ENCODE measurements at places on chromosomes 13 and 19. TPM values are rescaled to one million over a fixed set of nuclear protein-coding genes. Genes with fewer than 3 reads are reported as not detected.

Gene GJB6
- polyA plus RNA-seq, result 0.32 TPM

GRCh38 chr13:112545856-112546255 is 42.1 kb downstream of the TUBGCP3 start:
- DNase-seq, result no peak

DNA sequence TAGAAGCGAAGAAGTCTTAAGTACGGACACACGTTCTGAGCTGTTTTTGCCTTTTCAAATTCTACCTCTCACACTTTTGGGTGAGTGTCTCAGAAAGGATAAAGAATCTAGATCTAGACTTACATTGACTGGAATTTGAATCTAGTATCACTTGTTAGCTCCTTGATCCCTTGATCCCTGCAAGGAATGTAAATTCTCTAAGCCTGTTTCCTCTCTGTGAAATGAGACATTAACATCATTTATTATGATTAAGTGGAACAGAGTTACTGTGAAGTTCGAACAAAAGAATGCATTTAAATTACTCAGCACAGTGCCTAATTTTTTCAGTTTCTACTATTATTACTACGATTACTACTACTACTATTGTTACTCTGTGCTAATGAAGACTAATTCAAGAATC is 86.6 kb upstream of the POSTN start:
- DNase-seq, result no peak

DNA sequence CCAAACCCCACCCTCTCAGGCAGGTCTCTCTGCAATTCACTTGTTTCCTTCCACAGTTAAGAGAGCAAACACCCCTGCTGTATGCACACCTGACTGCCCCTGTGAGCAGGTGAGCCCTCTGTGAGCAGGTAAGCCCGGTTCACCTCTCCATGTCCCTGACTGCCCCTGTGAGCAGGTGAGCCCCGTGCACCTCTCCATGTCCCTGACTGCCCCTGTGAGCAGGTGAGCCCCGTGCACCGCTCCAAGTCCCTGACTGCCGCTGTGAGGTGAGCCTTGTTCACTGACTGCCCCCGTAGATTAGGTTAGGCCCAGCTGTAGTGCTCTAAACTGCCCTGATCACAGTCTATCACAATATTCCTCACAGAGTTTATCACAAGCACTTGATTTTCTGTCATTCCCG is 29.2 kb downstream of the TMTC4 start:
- DNase-seq, result no peak

Gene ATP1A3
- not detected for polyA plus RNA-seq

Gene GGACT
- polyA plus RNA-seq, result 3.6 TPM

DNA sequence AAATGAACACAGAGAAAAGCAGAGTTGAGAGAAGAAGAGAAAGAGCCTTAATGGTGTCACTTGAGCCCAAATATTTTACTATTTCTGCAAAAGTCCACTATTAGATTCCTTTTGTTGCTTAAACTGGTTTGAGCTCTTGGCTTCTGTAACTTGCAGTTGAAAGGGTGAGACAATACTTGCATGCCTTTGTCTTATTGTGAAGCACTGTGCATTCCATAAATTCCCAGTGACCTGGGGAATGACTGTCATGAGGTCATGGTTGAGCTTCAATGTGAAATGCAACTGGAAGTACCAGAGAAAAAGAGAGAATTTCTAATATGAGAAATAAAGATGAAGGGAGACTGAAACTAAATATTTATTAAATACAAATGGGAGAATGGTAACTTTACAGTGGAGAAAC is 310.9 kb downstream of the TDRD3 start:
- no peak for DNase-seq

- no peak for DNase-seq
These were observed 8.3 kb upstream of the TUBGCP3 start for GRCh38 chr13:112596235-112596634.

DNA sequence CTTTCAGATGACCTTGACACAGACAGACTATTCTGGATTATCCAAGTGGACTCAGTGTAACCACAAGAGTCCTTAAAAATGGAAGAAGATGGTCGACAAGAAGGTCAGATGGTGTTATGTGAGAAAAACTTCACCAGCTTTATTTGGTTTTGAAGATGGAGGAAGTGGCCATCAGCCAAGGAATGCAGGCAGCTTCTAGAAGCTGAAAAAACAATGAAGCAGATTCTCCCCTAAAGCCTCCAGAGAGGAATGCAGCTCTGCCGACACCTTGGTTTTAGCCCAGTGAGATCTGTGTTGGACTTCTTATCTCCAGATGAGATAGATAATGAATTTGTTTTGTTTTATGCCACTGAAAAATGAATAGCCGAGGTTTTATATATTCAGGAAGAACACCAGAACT is 501.5 kb downstream of the DCT start:
- no peak for DNase-seq

GRCh38 chr13:53941588-53942190 is 913.1 kb downstream of the OLFM4 start:
- no peak for DNase-seq

Gene IFNL1
- polyA plus RNA-seq, result not detected

- DNase-seq, result no peak
These were observed 19.2 kb upstream of the SEMA6B start for GRCh38 chr19:4578552-4579248.

- no peak for DNase-seq
These were observed 30.3 kb upstream of the PDCD5 start for GRCh38 chr19:32550666-32551065.

Gene ZNF708
- 10.2 TPM for polyA plus RNA-seq

Gene FGF22
- 0.28 TPM for polyA plus RNA-seq

DNA sequence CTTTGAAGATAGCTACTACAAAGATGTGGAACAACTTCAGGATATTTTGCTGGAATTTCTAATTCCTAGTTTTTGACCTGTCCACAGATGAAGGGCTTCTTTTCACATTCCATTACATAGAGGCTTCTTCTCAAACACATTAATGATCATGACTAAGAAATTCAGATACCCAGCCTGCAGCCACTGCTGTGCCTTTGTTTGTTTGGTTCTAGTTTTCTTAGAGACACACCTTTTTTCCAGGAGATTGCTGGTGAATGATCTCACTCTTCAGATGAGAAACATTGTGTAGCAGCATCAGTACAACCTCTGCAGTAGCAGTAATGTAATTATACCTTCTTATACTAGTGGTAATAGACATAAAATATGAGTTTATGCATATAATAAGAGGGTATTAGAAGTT is 5.0 kb downstream of the TDRD3 start:
- no peak for DNase-seq

DNA sequence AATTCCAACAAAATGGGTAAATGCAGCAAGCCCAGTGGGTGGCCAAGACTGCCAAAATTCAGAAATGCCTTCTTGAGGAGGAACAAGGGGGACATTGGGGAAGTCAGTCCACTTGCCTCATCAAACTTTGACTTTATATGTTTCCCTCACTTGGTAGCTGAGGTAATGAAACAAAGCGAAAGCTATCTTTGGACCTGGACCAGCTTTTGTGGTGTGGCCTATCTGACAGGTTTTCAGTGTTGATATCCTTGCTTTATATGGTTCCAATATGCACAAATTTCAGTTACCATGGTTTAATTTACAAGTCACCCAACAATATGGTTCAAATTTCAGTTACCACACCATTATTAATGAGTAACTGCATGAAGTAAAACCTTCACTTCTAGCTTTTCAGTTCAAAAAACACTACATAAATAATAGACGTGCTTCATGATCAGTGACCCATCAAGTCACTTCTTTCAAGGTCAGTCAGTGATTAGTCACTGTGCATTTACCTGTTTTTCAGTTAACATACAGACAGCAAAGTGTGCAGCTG is 17.7 kb upstream of the POU4F1 start:
- no peak for DNase-seq

GRCh38 chr13:28492569-28493367 is 2.2 kb downstream of the FLT1 start:
- DNase-seq, result no peak

DNA sequence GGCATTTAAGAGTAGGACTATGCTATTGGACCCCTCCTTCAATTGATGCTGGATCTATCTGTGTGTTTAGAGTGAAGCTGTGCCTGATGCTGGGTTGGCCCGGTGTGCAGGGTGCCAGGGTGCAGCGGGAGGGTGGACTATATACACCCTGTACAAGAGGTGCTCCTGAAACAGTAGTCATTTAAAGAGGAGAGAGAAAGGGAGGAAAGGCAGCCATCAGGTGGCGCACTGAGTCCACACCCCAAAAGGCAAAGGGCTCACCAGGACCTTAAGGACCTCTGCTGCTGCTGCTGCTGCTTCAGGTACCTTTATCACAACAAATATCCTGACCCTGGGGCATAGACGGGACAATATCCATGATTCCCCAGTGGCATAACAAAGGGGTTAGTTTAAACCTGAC is 39.4 kb downstream of the ZNF136 start:
- DNase-seq, result no peak

Gene C13orf42
- 0.06 TPM for polyA plus RNA-seq

DNA sequence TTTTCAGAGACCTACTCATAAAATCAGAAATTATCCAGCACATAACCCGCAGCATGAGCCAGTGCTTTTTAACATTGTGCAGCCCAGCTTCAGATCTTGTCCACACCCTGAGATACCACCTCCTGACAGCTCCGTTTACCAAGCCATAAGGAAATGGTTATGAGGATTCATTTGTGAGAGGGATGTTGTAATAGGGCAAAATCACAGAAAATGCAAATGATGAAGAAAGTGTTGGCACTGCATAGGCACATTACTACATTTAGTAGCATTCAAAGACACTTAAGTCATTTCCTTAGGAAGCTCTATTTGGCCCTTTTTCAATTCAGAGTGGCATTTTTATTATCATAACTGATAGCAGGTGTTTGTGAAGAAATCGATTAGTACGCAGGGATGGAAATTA is 277.5 kb downstream of the DNAJC15 start:
- no peak for DNase-seq

- peak; percentile 69 for DNase-seq
These were observed 6.3 kb downstream of the ERICH4 start for GRCh38 chr19:41449079-41449864.

DNA sequence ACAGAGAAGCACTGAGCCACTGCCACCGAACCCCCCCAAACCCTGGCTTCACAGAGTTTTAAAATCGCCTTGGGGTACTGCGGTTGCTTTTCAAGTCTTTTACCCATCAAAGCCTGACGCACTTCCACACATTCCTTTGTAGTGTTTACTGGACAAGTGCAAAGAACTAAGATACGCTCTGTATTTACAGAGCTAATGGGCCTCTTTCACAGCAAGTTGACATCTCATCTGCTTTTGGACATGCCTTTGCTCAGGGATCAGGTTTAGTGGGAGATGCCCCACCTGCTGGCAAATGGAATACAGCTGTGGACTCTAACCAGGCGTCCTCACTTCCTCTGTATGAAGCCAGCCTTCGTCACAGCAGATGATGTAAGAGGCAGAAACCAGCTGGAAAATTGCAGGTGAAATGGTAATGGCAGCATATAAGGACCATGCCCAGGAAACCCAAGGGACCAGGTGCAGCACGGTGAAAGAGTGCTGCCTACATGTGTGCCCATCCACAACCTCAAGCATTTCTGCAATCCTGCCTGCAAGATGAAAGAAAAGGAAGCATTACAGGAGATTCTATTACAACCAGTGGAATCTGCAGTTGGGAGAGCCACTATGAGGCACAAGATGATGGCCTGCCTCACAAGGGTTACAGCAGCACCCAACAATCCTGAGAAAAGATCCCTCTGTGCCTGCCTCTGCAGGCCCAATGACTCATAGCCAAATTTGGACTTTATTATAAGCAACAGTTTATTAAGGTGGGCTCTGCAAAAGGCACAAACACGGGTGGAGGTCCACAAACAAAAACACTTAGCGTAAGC is 34.7 kb downstream of the BRD4 start:
- DNase-seq, result no peak

Gene ADM5
- 2.2 TPM for polyA plus RNA-seq

DNA sequence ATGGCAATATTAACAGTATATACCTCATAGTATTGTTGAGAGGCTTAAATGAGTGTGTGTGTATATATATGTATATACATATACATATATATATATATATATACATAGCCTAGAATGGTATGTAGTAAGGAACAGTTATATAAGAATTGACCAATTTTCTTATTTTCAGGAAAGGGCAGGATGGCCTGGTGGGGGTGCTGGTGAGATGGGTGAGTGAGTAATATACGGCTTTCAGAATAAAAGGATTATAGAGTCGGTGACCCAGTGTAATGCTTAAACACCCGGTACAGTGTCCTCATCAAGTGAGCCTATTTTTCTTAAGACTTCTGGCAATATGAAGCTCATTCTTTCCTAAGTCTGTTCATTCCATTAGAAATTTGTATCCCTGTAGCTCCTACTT is 11.7 kb upstream of the FAM216B start:
- no peak for DNase-seq

- DNase-seq, result no peak
These were observed 60.4 kb downstream of the RASA3 start for GRCh38 chr13:114071991-114072390.

DNA sequence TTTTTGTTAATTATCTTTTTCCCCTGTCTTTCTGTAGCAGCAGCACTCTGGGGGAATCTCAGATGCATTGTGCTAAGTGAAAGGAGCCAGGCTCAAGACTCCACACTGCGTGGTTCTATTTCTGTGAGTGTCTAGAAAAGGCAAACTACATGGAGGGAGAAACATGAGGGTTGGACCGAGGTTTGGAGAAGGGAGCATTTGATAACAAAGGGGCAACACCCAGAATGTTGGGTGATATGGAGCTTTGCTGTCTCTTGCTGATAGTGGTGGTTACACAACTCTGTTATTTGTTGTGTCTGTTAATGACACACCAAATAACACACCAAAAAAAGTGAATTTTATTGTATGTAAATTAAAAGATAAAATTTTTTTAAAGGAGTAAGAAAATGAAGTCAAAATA is 107.8 kb downstream of the COL4A2 start:
- DNase-seq, result no peak

- no peak for DNase-seq
These were observed 706.4 kb upstream of the SLC10A2 start for GRCh38 chr13:103772576-103772975.

DNA sequence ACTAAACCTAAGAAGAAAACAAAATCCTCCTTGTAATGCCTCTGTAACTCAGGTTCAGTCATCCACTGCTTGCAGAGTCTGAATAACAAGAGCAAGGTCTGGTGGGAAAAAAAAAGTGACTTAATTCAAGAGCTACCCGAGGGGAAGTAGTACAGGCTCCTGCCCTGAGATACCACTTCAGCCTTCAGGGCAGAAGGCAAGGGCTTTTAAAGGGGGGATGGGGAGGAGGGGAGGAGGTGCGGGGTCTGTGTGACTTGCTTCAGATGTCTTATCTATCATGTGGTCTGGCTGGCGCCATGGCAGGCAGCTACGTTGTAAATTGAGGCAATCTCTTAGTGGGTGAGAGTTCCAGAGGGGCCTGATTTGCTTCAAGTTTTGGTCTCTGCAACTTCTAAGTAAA is 66.7 kb downstream of the LRRC63 start:
- DNase-seq, result no peak

Gene NR1H2
- polyA plus RNA-seq, result 24.5 TPM

- DNase-seq, result no peak
These were observed 30.7 kb downstream of the GPR180 start for GRCh38 chr13:94632226-94632980.

DNA sequence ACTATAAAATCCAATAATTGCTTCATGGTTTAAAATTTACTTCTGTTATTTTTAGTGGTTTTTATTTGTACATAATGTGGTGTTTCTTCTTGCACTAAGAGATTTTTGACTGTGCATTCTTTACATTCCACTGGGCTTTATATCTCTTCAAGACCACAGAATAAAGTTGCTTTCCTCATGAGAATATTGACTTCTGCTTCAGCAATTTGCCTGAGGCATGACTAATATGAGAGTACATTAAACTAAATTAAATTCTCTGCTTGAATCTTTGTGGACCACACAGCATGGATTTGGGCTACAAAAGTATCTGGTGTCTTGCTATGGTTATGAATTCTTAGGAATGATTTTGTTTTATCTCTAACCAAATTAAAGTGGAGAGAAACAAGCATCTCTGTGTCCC is 1463.4 kb upstream of the PCDH20 start:
- no peak for DNase-seq

Gene DNASE2
- polyA plus RNA-seq, result 10.9 TPM
